ENCODE measurements at places on chromosomes 4 and X.

DNA sequence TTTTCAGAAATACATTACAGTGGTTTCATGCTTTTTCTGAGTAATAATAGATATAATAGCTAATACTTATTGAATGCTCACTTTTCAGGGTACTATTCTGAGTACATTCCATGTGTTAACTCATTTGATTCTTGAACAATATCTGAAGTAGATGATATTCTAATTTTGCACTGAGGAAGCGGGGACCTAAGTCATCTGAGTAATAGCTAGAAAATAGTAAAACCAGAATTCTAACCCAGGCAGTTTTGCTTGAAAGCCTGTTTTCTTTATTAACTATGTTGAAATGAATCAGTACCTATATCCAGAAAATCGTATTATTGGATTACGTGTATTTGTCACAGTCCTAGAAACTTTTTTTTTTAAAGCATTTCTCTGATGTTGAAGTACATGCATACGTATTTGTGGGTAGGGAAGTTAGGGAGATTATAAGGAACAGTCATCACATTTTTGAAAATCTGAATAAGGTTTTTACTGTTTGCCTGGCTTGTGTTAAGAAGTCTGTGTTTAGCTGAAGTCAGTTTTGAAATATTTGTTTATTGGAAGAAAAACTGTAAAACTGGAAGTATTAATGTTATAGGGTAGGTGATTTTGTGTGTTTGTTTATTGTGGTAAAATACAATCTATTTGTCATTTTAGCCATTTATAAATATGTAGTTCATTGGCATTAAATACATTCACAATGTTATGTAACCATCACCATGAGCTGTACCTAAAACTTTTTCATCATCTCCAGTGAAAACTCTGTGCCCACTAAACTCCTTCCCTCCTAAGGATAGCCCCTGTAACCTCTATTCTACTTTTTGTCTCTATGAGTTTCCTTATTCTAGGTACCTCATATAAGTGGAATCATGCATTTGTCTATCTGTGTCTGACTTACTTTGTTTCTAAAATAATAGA, 55.3 kb downstream of the FIP1L1 start:
- no peak for DNase-seq

GRCh38 chrX:113269203-113269602, 428.6 kb upstream of the AMOT start:
- DNase-seq, result no peak

DNA sequence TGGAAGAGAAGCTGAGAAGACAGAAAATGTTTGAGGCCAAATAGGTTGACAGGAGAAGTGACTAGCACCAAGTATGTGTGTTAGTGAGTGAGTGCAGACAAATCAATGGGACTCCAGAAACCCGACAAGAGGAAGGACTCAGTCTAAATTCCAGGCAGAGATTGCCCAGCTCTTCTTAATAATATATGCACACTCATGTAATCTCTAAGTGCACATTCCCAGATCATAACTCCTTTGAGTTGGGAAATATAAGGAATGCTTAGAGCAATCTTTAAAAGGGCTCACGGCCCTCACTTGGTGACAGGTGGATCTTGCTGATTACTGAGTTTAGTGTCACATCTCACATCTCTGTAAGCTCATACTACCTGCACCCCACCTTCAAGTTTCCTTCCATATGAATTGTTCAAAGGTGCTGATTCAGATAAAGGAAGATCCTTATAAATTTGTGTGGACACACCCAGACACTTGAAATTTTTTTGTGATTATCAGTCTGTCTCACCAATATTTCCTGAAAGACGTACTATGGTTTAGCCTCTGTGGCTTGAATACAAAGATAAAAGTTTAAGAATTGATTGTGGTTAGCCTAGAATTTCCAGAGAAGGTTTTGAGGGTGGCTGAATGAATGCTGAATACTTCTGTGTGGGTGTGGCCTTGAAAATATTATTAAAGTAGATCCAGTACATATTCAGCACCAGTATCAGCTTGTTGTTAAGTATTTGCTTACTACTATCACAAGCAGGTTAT, 205.1 kb upstream of the UGT8 start:
- no peak for DNase-seq

DNA sequence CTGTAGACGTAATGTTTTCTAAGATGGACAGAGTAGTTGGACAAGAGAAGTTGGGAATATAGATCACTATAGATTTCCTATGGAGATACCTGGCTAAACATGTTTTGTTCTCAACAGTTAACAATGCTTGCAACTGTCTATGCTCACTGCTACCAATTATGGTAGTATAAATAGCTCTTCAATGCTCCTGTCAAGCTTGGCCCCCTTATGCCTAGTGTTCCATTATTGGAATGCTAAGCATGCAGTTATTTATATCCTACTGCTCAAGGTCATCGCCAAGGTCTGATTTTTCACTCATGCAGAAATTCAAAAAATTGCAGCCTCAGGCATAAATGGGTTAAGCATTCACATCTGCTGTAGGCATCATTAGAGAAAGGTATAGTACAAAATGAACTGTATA, 519.0 kb downstream of the IL15 start:
- no peak for DNase-seq

DNA sequence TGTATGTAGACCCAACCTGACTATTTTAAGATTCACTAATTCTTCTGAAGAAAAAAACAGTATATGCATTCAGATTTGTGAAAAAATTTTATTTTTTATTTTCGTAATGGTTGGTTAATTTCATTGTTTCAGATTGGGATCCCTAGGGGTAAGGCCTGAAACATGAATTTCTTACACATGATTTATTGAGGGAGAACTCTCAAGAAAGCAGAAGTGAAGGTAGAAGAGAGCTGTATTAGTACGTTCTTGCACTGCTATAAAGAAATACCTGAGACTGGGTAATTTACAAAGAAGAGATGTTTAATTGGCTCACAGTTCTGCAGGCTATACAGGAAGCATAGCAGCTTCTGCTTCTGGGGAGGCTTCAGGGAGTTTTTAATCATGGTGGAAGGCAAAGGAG, 611.9 kb upstream of the TECRL start:
- DNase-seq, result no peak

DNA sequence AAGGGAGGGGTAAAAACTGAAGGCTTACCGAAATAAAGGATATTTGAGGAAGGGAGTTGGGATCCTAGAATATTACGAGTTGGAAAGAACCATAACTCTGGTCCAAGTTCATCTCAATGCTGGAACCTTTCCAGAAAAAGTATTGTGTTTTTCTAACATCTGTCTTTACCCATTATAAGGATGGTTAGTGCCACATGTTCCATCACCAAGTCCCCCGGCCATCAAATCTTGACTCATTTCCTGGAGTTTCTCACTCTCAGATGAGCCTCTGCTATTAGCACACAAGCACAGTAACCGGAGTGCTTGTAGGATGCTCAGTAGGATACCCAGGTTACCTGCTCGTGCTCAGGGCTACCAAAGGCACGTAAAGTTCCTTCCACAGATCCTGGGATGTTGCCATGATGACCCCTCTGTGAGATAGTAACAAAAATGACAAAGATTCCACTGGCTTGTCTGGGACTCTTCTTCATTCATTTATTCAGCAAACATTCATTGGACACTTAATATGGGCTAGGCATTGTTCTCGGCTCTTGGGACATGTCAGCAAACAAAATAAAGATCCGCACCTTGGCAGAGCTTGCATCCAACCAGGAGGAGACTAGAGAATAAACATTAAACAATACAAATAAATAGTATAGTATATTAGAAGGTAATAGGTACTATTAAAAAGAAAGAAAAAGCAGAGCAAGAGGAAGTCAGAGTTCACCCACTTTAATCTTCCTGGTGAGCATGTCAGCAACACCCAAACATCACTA, 36.3 kb downstream of the PKD2 start:
- DNase-seq, result no peak

DNA sequence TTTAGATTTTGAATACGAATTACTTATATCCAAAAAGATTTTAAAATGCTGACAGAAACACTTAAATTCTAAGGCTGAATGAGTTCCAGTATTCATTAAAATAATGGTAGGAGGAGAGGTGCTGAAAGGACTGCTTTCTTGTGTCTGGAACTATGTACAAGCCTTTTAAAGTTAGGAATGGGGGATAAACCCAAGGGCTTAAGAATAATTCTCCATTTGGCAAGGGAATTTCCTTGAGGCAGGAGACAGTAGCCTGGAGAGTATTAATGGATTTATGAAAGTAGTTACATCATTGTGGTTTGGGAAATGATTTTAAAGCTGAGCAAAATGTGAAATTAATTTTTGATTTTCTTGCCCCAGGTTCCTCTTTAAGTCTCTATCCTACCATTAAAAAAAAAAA, 266.5 kb upstream of the KCNIP4 start:
- no peak for DNase-seq

GRCh38 chrX:74293343-74293946, 10.5 kb upstream of the ZCCHC13 start:
- peak; percentile 17 for DNase-seq

- DNase-seq, result no peak
These were observed 997.8 kb downstream of the ARAP2 start for GRCh38 chr4:35246493-35246892.

GRCh38 chr4:79050541-79050880, 111.3 kb upstream of the PAQR3 start:
- DNase-seq, result no peak

DNA sequence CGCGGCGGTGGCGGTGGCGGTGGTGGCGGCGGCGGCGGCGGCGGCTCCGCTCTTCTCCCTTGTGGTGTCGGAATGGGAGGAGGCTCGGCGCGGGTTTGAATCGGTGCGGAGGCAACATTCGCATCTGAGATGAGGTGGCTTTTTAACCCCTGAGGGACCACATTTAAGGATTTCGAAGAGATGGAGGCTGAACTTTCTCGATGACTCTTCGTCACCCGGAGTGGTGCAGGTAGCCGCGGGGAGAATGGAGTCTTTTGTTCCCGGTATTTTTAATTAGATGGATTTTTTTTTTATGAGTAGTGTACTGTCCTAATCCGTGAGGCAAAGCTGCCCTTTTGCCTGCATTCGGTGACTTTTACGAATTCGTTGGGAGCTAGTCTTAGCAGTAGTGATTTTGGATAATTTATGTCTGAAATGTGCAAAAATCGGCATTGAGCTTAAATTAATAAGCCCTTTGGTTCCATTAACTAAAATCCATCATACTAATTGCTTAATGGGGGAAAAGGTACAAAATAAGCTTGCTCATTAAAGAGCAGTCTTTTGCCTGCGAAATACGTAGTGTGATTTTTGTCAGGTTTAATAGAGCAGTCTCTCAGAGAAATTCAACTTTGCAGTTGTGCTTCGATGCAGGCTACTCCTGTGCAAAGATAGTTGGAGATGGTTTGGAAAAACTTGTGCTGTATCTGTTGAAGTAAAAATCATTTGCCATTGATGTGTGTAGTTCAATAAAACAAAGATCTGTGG, 206.2 kb downstream of the TENM3 start:
- DNase-seq, result peak; percentile 38

DNA sequence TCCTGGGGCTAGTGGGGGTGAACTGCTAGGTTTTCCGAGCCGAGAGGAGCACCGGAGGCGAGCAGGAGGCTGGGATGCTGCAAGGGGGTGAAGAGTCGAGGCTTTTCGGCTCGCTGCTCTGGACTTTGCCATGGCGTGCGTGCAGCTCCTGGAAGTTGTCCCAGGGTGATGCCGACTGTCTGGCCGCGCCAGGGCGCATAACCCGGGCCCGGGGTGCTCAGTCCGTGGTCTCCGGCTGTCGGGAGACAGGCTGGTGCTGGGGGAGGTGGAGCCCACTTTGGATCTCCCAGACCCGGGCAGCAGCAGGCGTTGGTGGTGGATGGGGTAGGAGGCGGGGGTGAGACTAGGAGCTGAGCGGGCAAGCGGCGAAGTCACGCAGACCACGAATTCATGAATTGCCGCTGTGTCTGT, 793 bp downstream of the GRIA3 start:
- DNase-seq, result no peak

- DNase-seq, result no peak
These were observed 1304.0 kb downstream of the FAM133A start for GRCh38 chrX:94977986-94978385.

DNA sequence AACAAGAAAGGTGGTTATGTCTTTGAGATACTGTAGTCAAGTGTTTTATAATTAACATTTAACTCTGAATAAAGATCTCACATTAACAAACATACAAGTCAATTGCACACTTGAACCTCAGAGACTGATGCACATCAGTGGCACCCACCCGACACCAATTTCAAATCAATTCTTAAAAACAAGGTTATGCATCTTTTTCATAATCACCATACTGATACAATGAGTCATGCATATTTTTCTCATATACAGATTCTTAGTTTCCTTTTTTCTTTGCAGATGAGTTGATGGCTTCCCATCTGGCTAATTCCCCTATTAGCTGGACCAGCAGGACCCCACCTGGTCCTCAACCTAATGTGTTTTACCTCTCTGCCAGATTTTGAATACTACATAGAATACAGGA, 136.2 kb upstream of the RPL34 start:
- DNase-seq, result no peak

DNA sequence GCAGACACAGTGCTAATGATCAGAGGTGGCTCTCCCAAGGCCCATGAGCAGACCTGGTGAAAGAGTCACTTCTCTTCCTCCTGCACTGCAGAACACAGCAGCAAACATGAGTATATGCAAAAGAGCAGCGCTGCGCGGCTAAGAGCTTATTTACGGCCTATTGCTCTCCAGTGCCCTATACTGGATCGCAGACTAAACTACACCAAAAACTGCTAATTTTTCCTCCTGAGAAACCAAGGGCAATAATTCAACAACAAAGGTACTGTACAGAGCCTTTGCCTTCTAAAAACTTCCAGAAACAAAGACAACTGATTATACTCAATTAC, 702.5 kb downstream of the ARAP2 start:
- DNase-seq, result no peak

GRCh38 chr4:187714957-187715356, 280.6 kb upstream of the ZFP42 start:
- DNase-seq, result no peak

DNA sequence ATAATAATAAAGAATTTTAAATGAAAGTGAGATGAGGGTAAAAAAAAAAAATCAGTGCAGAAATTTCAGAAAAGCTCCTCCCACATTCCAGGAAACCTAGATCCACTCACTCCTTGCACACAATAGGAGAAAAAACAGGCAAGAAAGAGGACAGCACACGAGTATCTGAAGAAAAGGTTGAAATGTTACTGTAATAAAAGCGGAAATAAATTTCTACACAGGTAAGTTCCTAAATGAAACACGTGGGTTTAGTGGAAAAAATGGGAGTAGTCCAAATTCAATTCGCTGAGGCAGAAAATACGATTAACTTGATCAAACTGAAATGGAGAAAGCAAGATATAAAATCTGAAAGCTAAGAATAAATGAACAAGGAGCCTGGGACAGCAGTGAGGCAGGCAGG, 2.0 kb upstream of the ACE2 start:
- no peak for DNase-seq

DNA sequence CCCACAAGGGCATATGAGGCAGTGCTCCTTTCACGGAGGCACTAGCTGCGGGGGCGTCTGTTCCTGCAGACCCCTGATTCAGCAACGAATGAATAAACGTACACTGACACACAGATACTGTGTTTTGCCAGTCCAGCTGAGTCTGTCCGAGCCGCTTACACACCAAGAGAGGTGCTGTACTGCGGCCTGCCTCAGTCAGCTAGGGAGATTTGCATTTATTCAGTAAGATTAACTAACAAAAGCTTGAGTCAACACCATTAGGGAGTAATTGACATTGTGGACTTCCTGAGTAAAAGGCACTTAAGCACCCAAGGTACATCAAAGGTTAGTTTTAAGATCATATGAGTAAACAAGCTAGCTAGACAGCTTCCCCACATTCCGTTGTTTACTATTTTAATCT, 31.0 kb upstream of the BEX4 start:
- no peak for DNase-seq

- DNase-seq, result no peak
These were observed 14.5 kb downstream of the EVC2 start for GRCh38 chr4:5693871-5694270.

All from cerebellar nuclear complex (tissue), 1 donor.